ENCODE measurements at places on chromosomes 1 and 21. TPM values are rescaled to one million over a fixed set of nuclear protein-coding genes. Genes with fewer than 3 reads are reported as not detected.

The ST6GALNAC3 gene
- 0.48 TPM for total RNA-seq

The OR2AK2 gene
- total RNA-seq: not detected

The GUCA2B gene
- not detected for total RNA-seq

The SRP9 gene
- total RNA-seq: 555 TPM

The CRYAA gene
- not detected for total RNA-seq

The A3GALT2 gene
- total RNA-seq: not detected

The S100A14 gene
- not detected for total RNA-seq

The OR2G6 gene
- total RNA-seq: not detected

The SLC1A7 gene
- not detected for total RNA-seq

The C1orf87 gene
- not detected for total RNA-seq

DNA sequence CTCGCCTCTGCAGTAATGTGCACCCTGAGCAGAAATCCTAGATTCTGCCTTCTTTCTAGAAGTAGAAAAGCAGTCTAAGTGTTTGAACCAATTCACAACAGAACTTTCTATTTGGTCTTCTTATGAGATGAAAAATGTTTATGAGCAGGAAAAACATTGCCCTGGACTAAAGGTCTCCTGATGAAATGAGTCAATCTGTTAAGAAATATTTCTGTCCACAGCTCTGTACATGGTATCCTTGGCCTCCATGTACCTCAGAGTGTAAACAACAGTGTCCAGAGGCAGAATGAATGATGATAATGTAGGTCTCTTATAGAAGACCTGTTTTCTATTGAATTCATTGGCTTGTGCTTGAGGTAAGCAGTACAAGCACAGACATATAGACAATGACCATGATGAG lies 6.2 kb upstream of the APCS start:
- DNase-seq: no peak

GRCh38 chr1:83499998-83500397 lies 498.9 kb downstream of the TTLL7 start:
- no peak for DNase-seq

DNA sequence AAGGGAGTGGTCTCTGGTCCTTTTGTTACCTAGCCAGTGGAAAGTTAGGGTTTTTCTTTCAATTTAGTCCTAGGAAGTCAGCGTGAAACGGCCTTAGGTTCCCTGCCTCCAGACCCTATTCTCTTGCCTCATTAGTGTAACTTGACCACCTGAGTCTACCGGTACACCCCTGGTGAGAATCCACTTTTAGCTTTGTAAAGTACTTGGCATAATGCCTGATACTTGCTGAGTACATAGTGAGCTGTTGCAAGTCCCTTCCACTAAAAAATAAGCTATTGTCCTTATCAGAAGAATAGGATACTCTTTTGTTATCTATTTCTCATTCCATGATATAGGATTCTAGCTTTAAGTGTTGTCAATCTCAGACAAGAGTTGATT lies 228.8 kb downstream of the ST6GALNAC3 start:
- no peak for DNase-seq

- no peak for DNase-seq
Observed at GRCh38 chr1:1051127-1051810, 22.8 kb downstream of the RNF223 start.

DNA sequence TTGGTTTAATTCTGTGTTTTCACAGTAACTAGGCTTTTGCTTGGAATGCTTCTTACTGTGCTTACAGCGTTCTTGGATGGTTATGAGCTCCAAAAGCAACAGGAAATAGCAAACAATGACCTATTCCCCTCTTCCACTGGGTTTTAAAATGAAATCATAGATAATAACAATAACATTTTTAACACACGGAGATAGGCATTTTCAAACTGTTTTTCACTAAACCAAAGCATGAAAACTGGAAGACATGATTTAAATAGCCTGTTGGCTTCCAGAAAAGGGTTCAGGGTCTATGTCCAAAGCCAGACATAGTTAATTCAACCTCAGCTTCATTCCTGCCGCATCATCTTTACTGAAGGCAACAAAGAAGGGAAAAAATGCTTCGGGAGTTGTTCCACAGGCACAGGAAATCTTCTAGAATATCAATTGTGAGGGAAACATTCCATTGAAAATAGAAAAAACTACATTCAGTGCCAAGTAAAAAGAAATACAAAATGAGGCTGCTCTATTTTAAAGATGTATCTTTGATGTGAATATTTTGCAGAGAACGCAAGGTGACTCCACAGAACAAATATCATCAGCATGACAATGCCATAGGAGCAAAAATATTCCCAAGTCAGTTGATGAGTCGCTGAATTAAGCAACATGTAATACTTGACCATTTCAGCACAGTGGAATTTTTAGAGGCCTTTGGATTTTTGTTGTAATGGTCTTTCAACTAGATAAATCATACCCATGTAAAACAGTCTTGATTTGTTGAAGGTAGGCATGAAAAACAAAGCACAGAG lies 80.7 kb downstream of the NID1 start:
- DNase-seq: no peak

- no peak for DNase-seq
Observed at GRCh38 chr1:93151474-93151873, 28.7 kb downstream of the TMED5 start.

- no peak for DNase-seq
Observed at GRCh38 chr1:156434989-156435544, 65.5 kb downstream of the MEF2D start.

GRCh38 chr1:156664767-156665411 lies 12.3 kb downstream of the NES start:
- peak; percentile 71 for DNase-seq

DNA sequence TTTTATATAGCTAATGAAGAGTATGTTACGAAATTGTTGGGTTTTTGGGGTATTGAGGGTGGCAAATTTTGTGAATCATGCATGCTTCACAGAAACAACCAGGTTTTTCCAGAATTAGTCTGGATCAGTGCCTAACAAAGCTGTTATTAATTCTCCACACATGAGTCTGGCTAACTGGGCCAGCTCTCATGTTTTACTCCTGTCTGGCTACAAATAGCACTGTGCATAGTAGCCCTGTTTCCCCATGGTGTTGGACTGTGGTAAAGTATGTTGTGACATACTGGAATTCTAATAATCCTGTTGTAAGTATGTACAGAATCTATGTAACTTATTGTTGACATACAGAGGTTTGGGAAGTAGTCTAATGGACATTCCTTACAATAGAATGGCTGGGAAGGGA lies 35.8 kb downstream of the S100B start:
- no peak for DNase-seq

DNA sequence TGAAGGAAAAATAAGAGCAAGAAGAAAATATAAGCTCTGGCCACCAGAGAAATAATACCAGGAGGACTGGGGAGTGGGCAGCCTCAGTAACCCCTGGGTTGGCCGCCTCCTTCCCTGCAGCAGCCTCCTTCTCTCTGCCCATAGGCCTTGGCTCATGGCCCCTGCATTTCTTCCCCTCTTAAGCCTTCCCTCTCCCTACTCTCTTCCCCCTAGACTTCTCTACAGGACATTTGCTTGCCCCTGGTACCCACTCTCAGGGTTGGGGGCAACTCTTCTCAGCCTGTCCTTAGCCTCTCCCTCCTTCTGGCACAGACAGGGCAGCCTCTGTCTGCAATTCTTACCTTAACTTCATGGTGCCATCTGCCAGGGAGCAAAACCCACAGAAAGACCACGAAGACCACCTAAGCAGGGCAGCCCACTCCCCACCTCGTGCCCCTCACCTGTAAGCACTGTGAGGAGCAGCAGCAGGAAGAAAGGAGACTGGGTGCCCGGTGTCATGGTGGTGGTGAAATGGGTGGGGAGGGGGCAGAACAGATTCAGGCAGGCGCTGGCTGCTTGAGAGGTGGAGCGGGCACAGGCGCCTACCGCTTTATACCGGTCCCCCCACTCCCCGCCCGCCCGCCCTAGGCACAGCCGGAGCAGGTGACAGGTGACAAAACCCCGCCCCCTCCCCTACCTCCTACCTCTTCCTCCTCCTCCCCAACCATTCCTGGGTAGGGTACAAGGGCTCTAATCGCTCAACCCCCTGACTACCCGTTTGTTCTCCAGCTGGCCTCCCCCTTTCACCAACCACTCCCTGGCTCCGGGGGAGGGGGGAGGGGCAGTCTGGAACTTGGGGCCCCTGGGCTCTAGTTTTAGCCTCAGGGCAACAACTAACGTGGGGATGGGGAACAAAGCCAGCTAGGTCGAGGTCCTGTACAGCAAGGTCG lies 15.1 kb downstream of the THBS3 start:
- DNase-seq: no peak

- DNase-seq: no peak
Observed at GRCh38 chr1:24905979-24906720, 23.9 kb downstream of the RUNX3 start.

DNA sequence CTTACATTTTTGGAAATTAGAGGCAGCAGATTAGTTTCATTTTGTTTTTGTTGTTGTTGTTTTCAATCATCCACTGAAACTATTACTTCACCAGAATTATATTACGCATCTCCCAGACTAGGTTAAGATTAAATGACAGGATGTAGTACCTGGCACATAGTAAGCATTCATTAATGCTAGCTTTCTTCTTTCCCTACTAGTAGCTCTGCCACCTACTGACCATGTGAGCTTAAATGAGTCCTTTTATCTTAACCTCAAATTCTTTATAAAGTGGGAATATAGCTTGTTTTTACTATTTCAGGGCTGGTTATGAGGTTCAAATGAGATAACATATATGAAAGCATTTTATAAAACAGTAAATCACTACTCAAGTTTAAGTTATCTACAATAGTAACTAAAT lies 10.2 kb upstream of the ASPM start:
- no peak for DNase-seq

- no peak for DNase-seq
Observed at GRCh38 chr1:116753312-116753711, 918 bp upstream of the CD2 start.

GRCh38 chr1:243738020-243738419 lies 112.0 kb downstream of the AKT3 start:
- no peak for DNase-seq

DNA sequence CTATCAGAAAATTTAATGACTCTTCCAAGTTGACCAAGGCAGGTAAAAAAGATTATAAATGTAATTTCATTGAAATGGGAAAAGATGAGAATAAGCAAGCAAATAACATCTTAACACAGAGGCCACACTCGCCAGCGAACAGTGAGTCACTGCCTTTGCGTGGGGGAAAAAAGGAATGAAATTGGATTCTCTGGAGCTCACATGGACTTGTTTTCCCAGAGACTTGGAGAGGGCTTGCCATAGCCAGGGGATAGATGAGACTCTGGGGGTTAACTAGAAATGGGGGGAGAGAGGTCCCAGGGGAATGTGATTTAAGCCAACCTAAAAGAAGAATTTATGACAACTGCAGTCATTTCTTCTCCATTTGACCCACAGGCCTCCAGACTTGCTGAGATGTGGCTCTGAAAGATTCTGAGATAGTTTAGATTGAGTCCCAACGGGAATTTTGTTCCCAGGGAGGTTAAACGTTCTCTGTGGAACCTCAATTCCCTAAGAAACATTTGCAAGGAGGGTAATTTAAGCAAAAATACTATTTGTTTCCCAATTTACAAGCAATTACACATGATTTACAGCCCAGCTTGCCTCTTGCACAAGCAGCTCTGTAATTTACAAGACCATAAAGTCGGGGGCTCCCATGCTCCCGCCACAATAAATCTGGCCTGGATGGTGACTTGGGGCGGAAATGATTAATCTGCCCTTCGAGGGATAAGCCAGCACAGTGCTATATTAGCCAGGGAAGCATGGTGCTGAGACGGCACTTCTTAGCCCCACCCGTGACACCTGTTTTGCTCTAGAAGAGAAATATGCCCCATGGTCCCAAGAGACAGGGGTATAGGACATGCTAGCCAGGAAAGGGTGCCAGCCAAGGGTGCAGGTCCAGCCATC lies 68.8 kb downstream of the GRIK3 start:
- no peak for DNase-seq

GRCh38 chr1:25022361-25023189 lies 92.5 kb upstream of the RUNX3 start:
- DNase-seq: peak; percentile 98

GRCh38 chr1:203098445-203098844 lies 12.6 kb upstream of the MYOG start:
- DNase-seq: no peak

- peak; percentile 96 for DNase-seq
Observed at GRCh38 chr1:99599678-99600175, 46.2 kb upstream of the PALMD start.

DNA sequence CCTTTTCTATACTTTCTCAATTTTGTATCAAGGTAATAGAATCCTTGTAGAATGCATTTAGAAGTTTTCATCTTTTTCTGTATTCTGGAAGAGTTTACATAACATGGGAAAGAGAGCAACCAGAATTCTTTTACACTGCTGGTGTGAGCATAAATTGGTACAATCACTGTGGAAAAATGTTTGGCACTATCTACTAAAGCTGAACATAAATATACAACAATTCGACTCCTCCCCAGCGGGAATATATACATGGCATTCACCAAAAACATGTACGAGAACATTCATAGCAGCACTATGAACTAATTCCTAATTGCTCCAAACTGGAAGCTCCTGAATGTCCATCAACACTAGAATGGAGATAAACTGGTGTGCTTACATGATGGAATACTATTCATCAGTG lies 1.8 kb upstream of the ACBD6 start:
- no peak for DNase-seq
